ENCODE measurements at places on chromosomes 6 and 20.

DNA sequence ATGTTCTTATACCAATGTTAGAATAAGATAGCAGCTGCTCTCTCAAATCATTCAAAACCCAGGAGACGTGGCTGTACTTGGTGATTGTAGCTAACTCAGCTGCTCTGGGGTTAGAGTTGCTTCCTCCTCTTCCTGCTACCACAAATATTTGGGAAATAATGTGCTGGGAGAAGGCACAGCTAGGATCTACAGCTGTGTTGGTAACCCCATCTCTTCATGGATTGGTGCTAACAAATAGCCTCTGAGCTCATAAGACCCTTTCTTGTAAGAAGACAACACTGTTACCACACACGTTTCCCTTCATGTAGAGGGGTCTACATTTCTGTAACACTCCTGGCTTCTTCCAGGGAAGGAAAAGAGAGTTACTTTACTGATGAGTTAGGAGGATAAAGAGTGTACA, 911.0 kb upstream of the CITED2 start:
- DNase-seq: no peak

DNA sequence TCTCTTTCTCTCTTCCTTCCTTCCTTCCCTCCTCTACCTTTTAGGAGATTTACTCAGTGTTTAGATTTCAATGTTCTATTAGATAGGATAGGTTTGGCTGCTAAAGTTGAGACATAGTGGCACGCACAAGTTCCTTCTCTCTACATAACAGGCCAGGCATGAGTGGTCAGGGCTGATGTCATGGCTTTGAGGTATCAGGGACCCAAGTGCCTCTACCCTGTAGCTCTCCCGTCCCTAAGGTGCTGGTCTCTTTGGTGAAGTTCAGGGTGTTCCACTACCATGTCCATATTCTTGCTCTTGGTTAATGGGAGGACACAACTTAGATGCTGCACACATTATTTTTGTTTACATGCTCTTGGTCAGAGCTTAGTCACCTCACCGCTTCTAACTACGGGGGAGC, 245.3 kb downstream of the QKI start:
- no peak for DNase-seq

DNA sequence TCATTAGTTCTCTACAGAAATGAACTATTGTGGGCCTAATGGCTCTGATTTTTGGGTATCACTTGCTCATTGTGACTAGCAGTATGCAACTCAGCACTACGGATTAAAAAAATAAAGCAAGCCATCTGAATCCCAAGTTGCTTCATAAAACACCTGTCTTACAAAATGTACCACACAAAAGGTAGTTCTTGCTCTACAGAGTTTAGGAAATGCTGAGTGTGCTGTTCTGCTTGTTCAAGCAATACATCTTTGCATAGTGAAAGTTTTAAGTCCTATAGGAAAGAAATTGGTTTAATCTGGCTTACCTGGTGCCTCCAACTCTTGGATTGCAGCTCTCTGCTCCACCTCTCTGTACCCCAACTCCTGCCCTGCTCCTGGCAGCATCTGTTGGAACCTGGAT, 266.7 kb upstream of the AGPAT4 start:
- no peak for DNase-seq

GRCh38 chr6:7701212-7701834, 24.6 kb upstream of the BMP6 start:
- no peak for DNase-seq

GRCh38 chr6:37173493-37174195, 3.7 kb downstream of the PIM1 start:
- DNase-seq: no peak

DNA sequence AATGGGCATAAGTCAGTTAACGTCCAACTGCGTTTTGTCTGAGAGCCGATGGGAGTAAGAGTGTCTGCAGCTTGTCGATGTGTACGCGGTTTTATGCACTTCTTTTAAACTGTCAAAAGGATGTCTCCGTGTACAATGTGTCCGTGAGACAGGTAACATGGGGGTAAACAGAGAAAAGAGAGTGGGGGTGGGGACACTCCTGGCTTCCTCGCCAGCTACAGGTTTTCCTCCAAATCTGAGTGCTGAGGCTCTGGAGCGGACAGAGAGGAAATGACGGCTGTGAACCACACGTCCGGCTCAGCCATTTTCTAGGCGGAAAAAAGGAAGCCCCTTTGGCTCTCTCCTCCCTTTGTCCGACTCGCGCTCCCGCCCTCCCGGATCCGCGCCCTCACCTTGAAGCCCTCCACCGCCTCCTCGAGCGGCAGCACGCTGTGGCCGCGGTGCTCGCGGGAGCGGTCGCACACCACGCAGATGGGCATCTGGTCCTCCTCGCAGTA, 916 bp downstream of the TRIM27 start:
- peak; percentile 21 for DNase-seq

GRCh38 chr6:166464068-166465002, 81.6 kb upstream of the MPC1 start:
- no peak for DNase-seq

DNA sequence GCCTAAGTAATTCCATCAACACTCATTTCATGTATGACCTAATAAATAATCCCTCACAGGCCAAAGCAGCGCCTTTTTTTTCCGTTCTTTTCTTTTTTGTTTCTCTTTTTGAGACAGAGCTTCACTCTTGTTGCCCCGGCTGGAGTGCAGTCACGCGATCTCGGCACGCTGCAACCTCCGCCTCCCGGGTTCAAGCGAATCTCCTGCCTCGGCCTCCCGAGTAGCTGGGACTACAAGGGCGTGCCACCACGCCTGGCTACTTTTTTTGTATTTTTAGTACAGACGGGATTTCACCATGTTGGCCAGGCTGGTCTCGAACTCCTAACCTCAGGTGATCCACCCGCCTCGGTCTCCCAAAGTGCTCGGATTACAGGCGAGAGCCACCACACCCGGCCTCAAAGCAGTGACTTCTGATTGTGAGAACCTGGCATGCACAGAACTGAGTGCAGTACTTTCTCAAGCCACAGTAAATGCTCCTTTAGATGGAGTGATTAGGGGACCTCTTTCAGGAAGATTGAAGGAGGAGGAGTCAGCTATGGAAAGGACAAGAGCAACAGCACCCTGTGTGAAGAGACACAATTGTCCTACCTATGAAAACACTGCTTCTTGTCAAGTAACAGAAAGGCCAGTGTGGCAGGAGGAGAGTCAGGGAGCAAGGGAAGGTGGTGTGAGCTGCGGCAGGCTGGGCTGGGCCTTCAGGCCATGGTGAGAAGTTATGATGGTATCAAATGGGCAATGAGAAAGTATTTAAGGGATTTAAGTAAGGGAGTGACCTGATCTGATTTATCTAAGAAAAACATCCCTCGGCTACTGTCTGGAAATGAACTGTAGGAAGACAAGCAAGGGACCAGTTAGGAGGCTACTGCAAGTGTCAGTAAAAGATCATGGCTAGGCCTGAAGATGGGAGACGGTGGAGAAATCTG, 1.7 kb upstream of the SCAF8 start:
- DNase-seq: no peak

DNA sequence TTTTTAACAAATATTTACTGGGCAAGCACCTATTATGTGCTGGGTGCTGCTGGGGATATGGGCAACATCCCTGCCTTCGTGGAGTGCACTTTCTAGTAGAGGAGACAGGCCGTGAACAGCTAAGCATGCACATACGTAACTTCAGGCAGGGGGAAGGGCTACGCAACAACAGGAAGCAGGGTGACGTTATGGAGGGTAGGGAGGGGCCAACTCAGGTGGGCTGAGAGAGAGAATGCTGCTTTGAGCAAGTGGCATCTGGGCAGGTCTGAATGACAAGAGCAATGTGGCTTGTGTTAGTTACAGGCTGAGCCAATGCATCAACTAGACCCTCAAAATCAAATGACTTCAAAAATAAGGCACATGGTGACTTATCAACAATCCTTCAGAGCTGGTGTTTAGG, 112.1 kb downstream of the CDC5L start:
- no peak for DNase-seq

DNA sequence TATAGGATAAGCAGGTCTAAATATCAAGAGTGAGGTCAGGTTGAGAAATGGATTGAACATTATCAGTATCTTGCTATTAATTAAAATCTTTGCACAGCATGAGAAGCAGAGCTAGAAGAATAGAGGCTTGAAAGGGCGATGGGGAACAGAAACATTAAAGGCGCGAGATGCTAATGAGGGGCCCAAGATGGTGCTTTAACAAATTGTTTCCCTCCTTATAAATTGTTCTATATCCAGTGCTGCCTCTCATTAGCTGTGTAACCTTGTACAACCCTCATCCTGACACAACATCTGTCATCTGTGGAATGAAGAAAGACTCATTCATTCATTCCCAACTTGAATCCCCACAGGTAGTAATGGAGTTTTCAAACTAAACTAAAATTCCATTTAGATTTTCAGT, 57.8 kb downstream of the FUT9 start:
- no peak for DNase-seq

DNA sequence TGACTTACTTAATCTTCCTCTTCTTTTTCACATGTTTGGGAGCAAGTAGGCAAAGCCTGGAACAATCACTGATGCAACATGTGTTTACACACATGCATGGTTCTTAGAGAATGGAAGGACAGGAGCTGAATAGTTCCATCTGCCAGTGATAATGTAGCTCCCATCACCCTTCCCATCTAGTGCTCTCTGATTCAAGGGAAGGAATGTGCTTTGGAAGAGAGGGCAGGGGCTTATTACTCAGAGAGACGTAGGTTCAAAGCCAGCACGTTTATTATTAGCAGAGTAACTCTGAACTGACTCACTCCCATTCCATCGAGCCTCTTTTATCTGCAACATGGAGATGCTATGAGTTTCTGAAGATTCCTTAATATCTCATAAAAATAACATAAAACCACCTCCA, 211.9 kb downstream of the GMPR start:
- peak; percentile 18 for DNase-seq

DNA sequence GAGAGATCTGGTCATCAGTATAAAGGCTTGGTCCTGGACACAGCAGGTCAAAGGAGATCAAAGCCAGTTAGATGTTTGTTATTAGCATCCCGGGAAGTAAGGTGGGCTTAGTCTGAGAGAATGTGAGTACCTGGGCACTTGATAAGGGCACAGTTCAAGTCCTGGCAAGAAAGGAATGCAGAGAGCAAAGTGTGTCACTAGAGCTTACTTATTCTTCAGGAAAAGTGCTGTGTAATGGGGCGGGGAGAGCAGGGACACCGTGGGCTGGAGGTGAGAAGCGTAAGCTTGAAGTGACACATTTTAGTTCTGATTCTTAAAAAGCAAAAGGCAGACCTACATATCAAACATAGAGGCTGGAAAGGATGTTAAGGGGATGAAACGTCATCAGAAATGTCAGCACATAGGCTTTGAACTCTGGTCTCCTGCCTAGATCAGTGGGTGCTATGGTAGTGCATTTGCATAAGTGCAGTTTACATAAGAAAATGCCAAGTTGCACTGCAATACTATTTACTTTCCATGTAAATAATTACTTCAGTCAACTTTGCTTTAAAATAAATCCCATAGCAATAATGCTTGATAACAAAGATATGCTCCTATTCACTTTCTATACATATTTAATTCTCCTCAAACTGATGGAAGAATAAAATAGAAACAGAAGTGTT, 2.6 kb downstream of the SAMD5 start:
- DNase-seq: no peak

- DNase-seq: no peak
These were observed 99.1 kb upstream of the KCNK16 start for GRCh38 chr6:39421383-39422225.

All from RCC 7860 (cell line).